ENCODE measurements at places on chromosomes 11 and 22.
A peak's percentile ranks its signal among the peaks of the same experiment; 100 is the strongest.

GRCh38 chr11:35145271-35145670 lies 6.3 kb downstream of the CD44 start:
- DNase-seq: no peak

DNA sequence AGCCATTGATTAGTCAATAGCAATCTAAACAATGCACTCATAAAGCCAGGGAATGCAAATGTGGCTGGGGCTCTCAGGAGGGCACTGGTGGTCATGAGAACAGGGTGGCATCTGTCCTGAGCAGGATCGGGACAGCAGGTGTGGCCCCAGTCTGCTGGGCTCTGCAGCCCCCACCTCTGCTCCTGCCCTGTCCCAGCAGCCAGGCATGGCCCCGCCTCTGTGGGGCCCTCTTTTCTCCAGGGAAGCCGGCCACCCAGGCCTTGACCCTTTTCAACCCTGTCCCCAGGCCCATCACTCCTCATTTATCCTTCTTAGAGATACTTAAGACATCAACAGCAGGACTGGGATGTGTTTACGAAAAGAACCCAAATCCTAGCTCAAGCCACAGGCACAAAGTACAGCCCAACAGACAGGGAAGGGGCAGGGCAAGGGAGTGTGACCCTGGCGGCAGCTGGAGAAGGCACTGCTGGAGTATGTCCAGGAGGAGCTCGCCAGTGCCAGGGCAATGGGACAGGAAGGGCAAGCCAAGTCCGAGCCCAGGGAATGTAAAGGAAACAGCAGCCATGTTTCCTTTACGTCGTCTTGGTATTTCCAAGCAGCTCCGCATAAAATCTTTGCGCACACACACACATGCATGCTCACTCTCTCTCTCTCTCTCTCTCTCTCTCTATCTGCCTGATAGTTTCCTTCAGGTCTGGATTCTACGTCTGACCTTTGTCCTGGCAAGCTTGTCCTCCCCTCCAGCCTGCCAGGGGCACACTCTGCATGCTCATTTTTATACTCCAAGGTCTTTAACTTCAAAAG lies 59.9 kb downstream of the DGCR2 start:
- DNase-seq: no peak

- DNase-seq: peak; percentile 90
Measured at GRCh38 chr11:44634401-44635281, 69.2 kb downstream of the CD82 start.

DNA sequence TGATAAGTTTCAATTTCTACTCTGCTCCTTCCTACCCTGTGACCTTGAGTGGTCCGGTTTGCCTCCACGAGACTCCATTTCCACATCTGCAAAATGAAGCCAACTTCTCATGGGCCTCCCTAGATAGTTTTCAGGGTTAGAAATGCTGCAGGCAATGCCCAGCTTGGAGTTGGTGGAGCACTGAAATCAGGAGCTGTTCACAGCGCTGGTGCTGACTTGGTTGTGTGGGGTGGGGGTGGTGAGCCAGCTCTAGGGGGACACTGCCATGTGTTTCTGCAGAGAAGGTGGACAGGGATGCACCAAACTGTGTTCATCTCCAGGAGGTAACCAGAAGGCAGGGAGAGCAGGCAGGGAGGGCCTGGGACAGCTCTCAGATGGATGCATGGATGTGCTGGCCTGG lies 37.0 kb downstream of the SGSM1 start:
- no peak for DNase-seq

DNA sequence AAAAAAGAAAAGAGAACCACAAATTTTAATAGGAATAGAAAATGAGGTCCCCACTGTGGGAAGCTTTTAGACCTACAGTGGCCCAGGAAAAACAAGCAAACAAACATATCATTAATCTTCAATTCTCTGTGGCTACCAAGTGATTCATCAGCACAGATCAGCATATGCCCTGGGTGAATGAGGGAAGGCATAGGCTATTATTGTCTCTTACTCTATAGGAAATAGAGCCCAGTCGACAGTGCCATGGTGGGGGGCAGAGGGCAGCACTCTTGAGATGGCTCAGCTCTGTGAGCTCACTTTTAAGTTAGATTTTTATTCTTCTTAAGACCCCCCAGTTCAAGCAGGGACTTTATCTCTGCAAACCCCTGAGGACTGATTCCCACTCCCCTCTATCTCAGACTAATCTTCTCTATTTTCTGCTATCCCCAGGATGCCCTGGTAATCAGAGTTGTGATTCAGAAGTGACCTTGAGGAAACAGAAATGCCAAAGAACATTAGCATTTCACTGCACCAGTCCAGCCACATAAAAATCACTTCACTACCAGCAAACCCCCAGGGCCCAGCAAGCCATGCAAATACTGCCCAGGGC lies 9.5 kb upstream of the FEZ1 start:
- DNase-seq: no peak

DNA sequence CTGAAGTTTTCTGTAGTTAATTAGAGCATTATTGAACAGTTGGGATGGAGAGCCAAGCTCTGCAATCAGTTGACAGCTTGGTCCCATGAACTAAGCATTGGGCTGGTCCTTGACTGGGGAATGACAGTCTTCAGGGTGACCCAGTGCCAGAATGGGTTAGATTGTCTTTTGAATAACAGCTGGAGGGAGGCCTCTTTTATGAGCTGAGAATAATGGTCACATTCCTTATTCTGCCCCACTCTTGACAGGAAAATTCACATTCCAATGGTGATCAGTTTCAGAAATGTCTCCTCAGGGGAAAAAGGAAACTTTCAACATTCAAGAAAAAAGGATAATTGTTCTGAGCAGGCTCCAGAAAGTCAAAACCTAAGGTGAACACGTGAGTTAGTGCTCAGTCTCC lies 113.9 kb downstream of the KIRREL3 start:
- DNase-seq: no peak

GRCh38 chr11:60336767-60337391 lies 9.8 kb downstream of the MS4A6E start:
- no peak for DNase-seq

DNA sequence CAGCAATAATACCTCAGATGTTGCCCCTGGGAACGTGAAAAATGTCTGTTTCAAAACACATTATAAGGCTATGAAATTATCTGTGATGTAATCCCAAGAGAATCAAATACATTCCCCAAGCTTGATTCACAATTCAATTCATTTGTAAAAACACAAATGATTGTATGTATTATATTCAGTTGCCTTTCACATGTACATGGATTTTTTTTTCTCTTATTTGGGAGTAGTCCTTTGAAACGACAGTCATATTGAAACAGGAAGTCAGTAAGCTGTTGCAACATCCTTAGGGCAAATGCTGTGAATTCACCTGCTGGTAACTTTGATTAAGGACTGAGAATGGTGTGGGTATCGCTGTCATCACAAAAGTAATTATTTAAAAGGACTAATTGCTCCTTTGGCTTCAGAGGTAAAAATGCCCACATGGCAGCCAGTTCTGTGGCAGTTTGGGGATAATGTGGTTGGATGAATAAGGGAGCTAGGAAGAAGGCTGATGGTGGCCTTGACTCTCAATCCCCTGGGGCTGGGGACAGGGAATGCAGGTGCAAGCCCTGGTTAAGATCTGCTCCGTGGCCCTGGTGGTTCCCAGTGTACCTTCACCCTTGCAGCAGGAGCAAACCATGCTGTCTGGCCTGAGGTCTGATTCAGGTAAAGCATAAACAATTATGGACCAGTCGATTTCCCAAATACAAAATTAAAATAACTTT lies 13.2 kb downstream of the EHF start:
- DNase-seq: no peak

DNA sequence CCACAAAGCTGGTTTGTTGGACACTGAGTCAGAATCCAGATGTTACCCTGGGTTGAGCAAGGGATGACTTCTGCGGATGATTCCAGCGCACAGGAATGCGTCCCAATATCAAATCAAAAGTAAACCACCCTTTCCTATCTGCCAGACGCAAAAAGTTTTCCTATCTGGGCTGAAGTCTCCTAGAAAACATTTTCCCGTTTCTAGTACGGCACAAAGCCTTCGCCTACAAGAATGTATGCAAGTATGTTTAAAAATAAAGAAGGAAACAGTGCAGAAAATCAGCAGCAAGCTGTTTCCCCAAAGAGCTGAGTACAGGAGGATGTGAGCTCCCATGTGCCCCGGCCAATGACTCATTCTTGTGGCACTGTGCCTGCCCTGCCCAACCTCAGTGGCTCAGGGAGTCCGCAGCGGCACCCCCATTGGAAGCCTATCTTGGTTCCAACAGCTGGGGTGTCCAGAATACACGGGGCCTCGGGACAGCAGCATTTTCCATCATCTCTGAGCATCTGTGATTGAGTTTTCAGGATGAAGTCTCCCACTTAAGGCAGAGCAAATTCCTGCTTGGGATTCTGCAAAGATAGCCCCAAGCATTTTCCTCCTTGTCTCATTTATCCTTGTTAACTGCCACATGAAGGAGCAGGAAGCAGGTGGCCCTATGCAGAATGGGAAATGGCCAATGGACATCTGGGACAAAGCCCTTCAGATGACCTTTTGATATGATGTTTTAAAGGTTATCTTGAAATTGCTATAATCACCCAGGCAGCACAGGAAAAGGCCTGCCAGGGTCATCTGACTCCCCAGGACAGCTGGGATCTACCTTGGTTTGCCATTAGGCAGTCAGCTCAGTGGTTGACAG lies 17.5 kb downstream of the KCNJ5 start:
- peak; percentile 79 for DNase-seq

GRCh38 chr11:33545931-33546330 lies 154.7 kb downstream of the C11orf91 start:
- DNase-seq: no peak

- no peak for DNase-seq
Measured at GRCh38 chr11:30652801-30653200, 66.6 kb upstream of the MPPED2 start.

- peak; percentile 75 for DNase-seq
Measured at GRCh38 chr11:67629386-67630227, at the start of gene NUDT8. TSS of gene NUDT8 (minus strand) at chr11:67629937. CDS start at chr11:67629911, 26 bp downstream.

DNA sequence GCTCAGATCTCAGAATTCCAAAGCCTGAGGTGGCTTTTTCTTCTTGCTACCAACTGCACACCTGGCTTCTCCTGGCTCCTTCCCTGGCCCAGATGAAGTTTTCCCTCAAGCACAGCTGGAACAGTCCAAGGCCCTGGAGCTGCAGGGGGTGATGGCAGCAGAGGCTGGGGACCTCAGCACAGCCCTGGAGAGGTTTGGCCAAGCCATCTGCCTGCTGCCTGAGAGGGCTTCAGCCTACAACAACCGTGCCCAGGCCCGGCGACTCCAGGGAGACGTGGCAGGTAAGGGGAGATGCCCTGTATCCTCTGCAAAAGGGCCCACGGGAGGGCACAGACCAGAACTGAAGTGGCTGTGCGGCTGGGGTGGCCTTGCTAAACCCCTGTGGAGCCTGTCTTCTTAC lies 1.2 kb downstream of the TTC36 start:
- DNase-seq: no peak

DNA sequence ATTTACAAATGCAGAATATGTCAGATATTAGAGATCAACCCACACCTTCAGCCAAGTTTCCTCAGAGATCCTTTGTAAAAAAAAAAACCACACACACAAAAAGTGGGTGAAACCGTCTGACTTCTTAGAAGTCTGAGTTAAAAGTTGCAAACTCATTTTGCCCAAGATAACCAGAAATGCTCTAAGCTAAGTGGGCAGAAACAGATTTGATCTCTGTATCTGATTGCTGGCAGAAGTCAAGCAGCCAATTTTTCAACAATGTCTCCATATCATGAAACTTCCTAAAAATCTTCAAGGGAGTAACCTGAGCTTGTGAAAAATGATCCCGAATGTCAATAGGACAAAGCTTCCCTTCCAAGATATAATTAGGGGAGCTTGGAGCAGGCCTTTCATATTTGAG lies 28.6 kb upstream of the ATXN10 start:
- no peak for DNase-seq

DNA sequence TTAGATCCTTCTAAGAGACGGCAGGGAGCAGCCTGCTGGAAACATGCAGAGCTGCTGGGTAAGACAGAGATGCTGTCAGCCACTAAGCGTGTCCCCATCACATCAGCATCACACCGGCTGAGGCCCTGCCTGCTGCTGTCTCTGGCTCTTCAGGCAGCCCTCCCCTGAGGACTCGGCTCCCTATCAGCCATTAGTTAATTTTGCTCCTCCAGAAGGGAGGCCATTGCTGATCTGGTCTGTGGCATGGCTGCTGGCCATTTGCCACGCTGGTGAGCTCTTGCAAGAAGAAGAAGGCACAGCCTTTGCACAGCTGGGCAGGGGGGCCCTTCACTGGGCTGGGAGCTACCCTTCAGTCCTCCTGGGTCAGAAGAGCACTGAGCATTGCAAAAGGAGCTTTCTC lies 131.2 kb upstream of the PARVA start:
- no peak for DNase-seq

GRCh38 chr11:12144330-12145174 lies 34.2 kb downstream of the MICAL2 start:
- no peak for DNase-seq

GRCh38 chr11:1087961-1088926 lies 13.6 kb downstream of the MUC2 start:
- no peak for DNase-seq

- peak; percentile 56 for DNase-seq
Measured at GRCh38 chr11:120318906-120319305, 6.2 kb upstream of the TLCD5 start.

DNA sequence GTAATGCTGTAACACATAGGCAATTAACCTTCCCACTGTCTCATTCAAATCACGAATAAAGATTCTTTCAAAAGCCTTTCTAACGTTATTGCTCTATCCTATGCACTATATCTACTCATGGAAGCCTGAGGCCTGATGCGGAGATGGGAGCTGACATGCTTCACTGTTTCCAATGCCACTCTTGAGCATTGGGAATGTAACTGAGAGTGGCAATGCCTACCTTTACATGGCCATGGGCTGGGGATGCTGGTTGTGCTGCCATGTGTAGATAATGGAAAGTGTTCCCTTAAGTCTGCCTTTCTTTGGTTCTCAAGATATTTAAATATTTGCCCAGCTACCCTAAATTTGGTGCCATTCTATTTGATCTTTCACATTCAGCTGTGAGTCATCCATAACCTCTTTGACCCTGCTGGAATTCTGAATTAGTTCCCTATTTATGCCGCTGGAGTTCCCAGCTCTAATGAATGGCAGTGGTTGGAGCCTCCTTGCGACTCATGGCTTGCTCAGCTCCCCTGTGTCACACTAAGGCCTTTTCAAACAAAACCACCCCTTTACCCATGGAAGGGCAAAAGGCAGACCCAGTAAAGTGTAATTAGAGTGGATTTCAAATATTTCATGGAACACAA lies 21.4 kb upstream of the DKK3 start:
- no peak for DNase-seq

DNA sequence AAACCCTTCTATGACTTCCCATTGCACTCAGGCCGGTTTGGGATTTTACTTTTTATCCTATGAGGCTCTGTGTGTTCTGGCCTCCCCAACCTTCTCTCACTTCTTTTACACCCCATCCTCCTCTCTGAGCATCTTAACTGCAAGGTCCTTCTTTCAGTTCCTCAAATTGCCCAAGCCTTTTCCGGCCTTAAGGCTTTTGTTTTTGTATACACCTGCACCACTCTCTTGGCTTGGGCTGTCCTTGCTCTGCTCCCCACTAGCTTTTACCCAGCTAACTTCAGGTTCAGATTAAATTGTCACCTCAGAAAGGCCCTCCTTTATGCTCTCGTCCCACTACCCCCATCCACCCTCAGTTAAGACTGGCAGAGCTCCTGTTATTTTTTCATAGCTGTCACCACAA lies 55.5 kb downstream of the FAM83F start:
- no peak for DNase-seq

GRCh38 chr11:95566211-95566610 lies 223.4 kb downstream of the FAM76B start:
- no peak for DNase-seq

- DNase-seq: no peak
Measured at GRCh38 chr11:76756341-76756741, 26.8 kb upstream of the TSKU start.
